ENCODE measurements at places on chromosomes 3 and 15.

GRCh38 chr3:46393011-46393410 is 13.9 kb downstream of the CCR5AS start:
- no peak for DNase-seq

DNA sequence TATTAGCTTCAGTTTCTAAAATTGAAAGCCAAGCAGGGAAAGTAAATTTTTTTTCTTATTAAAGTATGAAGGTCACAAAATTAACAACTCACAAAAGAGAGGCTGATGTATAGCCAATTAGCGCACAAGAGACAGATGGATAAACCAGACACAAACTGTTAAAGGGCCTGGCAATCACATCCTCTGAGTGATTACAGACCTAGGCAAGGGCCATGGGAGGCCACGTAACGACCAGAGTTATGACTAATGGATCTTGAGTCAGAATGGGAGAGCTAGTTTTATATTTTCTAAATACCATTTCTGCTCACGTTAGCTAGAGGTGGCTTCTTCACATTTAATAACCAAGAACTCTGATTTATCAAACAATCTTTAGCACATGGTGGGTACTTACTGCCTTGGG is 17.8 kb upstream of the SCAMP5 start:
- no peak for DNase-seq

DNA sequence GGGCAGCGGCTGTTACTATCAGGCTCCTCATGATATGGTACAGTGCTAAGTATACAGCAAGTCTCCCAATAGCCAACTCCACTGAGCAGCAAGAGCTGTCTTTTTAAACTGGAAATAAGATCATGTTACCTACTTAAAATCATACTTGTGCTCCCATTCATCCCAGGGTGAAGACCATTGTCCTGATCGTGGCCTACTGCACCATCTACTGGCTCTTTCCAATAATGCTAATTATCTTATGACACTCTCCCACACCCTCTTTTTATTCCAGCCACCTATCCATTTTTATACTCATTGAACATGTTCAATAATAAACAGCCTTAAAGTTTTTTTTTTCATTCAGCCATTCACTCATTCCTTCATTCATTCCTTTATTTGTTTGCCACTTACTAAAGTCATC is 117.7 kb downstream of the GBE1 start:
- DNase-seq, result no peak

- no peak for DNase-seq
Observed at GRCh38 chr3:67418426-67419217, 235.8 kb downstream of the SUCLG2 start.

DNA sequence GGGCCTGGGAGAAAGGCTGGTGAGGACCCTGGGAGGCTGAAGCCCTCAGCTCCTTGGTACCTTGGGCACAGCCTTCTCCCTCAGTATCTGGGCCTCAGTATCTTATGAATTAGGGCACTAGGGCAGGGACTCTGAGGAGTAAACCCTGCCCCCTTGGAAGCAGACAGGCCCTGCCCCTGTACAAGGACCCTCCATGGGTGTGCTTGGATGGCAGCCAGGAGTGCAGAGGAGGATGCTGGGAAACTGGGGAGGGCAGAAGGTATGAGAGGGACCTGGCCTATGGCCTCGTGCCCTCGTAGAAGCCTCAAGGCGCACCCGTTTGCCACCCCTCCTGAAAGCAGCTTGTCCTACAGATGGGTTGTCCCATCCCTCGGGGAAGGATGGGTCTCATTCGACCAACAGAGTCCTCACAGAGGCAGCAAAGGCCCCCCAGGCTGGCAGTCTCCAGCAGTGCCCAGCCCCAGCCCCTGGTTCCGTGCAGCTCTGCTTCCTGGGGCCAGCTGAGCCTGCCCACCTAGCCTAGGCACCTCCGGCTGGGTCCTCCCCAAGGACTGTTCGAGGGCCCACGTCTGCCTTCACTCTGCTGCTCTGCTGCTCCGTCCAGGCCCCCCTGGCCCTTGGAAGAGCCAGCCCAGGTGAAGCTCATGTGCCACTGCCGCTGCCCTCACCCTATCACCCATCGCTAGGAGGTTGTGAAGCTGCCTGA is 15.3 kb upstream of the SEMA3F start:
- DNase-seq, result no peak

DNA sequence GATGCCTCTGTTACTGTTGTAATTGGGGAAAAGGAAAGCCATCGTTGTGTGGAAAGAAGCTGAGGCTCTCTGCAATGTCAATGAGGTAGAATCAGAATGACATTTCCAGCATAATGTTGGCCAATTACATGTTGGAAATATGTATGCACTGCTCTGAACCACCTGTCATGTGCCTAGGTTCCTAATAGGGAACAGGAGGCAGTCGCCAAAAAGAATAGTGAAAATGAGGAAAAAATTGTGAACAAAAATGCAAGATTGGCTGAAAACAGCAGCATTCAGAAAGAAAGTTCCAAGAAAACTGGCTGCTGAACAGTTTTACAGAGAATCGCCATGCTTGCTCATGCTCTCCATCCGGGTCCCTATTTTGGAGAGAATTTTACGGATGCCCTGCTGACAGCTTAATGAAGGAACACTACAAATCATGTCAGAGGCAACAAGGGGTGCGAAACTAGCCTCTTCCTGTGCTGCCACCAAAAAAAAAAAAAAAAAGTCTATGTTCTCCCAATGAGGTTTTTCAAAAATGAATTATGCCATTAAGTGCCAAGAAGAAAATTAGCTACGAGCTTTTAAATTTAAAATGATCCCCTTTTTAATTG is 305.9 kb upstream of the ARRDC4 start:
- DNase-seq, result no peak

GRCh38 chr3:192352142-192352541 is 375.2 kb downstream of the FGF12 start:
- DNase-seq, result no peak

- DNase-seq, result no peak
Observed at GRCh38 chr15:40906991-40907802, 12.9 kb downstream of the VPS18 start.

DNA sequence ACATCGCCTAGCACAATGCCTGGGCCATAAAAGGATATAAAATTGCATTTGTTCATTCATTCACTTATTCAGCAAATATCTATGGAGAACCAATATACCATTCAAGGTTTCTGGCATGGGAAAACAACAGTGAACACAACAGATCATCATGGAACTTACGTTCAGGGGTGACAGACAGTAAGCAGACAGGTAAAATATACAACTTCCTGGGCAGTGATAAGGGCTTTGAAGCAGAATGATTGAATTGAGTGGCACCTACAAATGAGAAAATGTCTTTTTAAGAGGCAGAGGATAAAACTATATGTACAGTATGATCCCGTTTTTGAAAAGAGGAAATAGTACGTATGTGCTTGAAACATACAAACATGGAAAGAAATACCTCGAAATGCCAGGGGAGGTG is 39.2 kb downstream of the CMTM7 start:
- DNase-seq, result no peak

DNA sequence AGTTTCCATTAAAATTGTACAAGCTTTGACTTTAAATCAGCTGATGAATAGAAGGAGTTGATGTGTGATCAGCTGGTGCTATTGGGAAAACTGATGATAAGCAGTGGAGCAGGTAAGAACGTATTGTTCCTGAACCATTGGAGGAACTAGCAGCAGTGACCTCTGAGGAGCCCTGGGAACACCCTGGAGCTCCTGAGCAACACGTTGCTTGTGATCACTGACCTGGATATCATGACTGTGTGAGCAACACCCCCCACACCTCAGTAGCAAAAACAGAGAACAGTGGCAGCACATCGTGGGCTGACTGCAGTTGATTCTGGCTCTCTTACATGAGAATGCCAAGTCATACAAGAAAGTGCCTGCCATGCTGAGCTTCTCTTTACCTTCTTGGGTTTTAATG is 72.9 kb downstream of the BLM start:
- DNase-seq, result no peak

- DNase-seq, result no peak
Observed at GRCh38 chr15:65089206-65089824, 12.8 kb downstream of the KBTBD13 start.

DNA sequence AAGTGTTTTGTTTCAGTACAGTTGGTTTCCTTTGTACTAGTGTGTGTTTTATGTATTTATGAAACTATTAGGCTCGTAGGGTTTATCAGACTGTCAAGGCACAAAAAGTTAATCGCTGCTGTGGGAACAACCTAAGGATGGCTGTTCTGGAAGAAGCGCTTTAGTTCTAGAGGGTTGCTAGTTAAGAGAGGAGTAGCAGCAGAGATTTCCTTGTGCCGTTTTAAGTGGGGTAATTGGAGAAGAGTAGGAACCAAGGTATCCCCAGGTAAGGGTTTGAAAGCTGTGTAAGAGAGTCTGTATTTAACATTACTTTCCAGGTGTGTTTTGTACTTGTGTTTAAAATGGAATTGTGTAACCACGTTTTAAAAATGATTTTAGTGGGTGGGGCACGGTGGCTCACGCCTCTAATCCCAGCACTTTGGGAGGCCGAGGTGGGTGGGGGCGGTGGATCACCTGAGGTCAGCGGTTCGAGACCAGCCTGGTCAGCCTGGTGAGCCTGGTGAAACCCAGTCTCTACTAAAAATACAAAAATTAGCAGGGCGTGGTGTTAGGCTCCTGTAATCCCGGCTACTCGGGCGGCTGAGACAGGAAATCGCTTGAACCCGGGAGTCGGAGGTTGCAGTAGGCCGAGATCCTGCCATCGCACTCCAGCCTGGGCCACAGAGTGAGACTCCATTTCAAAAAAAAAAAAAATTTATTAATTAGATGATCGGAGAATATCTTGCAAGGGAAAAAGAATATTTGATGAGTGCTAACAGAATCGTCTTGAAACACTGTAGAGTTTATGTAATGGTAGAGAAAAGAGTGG is 2.6 kb downstream of the MORF4L1 start:
- DNase-seq, result no peak

DNA sequence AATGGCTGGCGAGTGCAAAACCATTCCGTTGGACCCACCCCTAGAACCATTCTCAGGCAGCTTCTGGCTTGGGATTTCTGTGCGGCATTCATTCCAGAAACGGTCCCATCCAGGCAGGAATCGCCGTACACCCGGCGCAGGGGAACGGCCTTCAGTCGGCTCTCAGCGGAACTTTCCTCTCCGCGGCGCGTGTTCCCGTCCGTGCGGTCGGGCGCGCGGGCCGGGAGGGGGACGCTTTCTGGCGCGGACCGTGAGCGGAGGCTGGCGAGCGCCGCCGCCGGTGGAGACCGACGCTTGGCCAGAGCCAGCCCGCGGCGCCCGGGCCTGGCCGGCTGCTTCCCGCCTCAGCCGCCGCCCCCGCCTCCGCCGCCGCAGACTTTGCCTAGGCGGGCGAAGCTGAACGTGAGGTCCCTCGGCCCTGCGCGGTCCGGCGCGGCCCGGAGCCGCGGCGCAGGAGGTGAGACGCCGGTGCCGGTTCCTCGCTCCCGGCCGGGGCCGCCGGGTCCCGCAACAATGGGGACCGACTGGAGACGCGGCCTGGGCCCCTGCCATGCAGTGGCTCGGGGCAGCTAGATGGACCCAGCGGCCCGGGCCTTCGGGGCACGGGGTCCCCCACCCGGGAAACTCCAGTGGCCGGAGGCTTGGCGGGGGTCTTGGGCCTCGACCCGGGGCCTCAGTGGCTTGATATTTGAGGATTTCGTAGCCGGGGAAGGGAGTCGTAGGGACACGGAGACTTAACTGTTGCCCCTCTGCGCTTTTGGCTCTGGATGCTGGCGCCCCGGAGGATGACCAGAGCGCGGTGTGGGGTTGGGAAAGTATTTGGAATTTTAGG is at the start of gene RAD54L2:
RAD54L2 (plus strand) TSS at position 261 of the 832 bp plus-strand sequence. CDS start 51,702 bp downstream, outside the sequence.
- peak; percentile 88 for DNase-seq

- no peak for DNase-seq
Observed at GRCh38 chr15:64857421-64857820, 15.7 kb downstream of the PLEKHO2 start.

- no peak for DNase-seq
Observed at GRCh38 chr15:31811641-31812040, 218.7 kb upstream of the CHRNA7 start.

DNA sequence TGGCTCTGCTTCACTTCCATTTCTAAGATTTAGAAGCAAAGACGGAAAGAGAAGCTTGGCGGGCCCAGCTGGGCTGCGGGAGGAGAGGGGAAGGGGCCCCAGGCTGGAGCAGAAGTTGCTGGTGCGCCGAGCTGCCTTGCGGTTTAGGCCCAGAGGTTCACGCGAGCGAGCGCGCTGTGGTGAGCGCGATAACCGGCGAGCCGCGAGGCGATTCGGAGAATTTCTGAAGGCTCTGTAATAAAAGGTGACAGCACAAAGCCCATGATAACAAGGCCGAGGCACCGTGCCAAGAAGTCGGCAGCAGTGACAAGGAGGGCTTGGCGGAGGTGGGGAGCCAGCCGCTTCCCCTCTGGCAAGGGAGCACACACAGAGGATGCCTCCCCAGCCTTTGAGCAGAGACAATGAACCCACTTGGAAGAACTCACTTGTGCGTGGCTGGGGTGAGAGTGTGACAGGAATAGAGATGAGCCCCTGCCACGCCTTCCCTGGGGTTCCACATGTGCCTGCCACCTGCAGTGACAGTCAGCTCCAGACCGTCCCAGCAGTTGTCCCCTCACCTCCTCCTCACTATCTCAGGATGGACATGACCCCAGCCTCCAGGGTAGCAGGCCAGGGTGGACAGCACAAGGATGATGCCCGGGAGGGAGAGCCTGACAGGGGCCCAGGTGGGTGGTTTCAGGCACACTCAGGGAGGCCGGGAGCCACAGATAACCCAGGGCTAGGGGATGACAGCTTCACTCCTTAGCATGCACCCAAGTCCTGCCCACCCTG is 315.2 kb downstream of the UACA start:
- DNase-seq, result peak; percentile 34

DNA sequence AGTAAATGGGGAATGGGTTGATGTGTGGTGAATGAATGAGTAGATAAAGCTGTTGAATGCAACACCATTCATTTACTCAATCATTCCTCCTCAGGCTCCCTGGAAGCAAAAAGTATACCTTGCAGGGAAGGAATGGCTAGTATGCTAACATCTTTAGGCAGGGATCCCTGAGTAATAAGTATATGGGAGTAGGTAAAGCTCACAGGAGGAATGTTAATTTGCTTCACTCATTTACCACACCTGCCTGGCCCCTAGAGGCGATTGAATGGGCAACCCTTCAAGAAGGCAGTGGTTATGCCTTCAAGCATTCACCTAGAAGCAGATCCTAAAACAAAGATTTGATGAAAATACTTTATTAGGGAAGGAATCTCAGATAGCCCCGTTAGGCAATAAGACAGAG is 208.7 kb upstream of the GADL1 start:
- DNase-seq, result no peak

All from GM06990 (cell line).